Stromal cell of bone marrow (primary cell): ENCODE measurements at places on chromosomes 12 and 14.
A peak's percentile ranks its signal among the peaks of the same experiment; 100 is the strongest.

DNA sequence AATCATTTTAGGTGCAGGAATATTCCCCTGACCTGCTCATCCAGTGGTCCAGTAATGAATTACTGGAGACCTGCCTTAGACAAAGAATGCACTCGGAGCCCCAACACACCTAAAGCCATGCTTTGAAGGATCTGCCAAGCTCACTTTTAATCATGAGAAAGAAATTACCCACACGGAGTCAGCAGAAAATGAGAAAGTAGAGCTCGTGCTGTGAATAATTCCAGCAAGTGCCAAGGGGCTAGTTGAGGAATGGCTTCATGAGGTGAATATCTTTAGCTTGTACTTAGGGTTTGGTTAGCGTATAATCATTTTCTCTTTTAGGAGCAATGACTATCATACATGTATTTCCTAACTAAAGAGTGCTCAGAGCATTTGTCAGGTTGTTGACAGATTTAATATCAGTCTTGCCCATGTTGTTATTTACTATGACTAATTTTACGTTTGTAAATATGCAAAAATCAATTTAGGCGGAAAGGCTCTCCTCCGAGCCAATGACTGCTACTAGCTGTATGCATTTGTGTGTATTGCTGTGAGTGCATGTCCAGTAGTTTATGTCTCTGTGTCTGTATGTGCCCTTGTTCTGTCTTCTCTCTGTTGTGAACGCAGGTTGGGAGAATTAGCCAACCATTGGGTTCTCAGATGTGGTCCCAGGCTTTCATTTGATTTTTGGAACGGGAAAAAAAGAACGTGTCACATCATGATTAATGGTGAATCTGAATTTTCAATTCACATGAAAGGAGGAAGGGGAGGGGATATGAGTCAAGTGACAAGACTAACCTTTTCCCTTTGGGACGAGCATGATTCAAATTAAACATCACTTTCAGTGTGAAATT lies 98.4 kb downstream of the RMST start:
- DNase-seq: no peak

GRCh38 chr12:11839091-11839641 lies 189.7 kb downstream of the ETV6 start:
- no peak for DNase-seq

DNA sequence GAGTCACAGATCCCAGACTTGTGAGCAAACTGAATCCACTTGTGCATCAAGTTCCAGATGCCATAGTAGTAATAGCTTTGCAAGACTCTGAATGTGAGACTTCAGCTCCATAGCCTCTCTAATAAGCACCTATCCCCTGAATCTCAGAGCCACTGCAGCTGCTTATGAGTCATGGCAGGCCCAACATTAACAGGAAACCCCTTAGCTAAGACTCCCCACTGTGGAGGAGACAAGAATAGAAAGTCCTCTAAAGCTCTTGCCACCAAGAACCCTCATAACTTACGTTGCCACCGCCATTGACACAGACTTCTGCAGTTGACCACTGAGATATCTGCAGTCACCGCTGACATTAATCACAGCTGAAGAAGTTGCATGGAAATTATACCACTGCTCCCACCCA lies 62.9 kb upstream of the PDE3A start:
- no peak for DNase-seq

DNA sequence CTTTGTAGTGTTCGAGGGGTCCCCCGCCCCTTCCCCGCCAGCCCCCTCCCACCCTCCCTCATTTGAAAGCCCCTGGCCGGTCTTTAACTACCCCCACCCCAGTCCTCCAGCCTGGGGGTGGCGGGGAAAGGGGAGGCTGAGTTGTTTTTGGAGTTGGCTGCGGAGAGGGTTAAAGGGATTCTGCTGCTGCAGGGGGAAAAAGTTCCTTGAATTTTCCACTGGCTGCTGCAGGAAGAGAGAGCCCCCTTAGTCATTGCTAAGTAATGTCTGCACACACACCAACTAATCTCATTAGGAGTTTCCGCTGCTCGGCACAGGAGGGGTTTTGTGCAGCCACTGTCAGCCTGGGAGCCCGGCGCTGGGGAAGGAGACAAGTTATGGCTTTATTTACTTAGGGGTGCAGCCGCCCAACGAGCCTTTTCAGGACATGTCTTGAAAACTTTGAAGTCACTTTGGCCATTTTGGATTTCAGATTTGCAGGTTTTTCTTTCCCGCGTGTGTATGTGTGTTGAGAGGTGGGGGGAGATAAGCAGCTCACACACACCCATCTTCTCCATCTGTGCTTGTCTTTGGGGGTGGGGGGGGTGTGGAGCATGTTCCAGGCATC lies 1.8 kb downstream of the ELK3 start:
- DNase-seq: no peak

- no peak for DNase-seq
Measured at GRCh38 chr14:22715186-22715812, 51.2 kb upstream of the OXA1L start.

- no peak for DNase-seq
Measured at GRCh38 chr12:105273601-105274000, 37.6 kb upstream of the APPL2 start.

DNA sequence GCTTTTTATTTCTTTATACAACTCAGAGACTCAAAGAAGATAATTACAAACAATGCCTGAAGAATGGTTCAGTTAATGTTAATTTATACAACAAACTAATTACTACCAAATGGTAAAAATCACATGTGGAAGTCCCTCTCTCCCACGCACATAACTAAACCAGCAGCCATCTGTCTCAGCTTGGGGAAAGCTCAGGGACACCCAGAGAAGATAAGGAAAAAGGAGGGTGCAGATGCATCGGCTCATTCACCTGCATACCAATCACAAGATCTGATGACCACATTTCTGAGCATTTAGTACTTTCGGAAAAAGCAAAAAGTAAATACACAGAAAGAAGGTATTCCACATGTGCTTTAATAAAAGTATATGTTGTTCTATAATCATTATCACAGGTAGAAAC lies 136.3 kb downstream of the SOX5 start:
- no peak for DNase-seq

- no peak for DNase-seq
Measured at GRCh38 chr14:74568911-74569310, 43.1 kb downstream of the LTBP2 start.

GRCh38 chr14:37583358-37584210 lies 11.5 kb downstream of the FOXA1 start:
- DNase-seq: no peak

GRCh38 chr12:89411846-89412245 lies 59.5 kb upstream of the DUSP6 start:
- DNase-seq: no peak

DNA sequence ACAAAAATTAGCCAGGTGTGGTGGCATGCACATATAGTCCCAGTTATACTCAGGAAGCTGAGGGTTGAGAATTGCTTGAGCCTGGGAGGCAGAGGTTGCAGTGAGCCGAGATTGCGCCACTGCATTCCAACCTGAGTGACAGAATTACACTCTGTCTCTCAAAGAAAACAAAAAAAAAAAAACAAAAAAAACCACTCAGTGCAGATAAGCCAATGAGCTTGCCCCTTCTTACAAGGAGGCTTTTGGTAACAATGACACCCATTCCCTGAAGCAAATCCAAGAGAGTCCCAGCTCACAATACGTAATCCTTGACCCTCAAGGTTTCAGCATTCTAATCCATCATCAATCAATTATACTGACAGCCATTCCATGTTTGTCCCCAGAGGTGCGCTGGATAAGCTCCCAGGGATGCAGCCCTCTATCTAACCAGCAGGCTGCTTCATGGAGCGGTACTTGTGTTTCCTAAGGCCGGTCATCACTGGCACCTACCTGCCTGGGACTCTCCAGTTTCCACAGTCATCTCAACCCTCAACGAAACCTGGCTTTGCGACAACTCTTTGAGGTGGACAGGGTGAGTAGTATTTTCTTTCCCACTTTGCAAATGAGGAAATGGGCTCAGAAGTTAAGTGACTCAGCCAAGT lies 12.4 kb downstream of the GCN1 start:
- DNase-seq: peak; percentile 48

- DNase-seq: no peak
Measured at GRCh38 chr14:32470161-32470715, 141.1 kb downstream of the AKAP6 start.

DNA sequence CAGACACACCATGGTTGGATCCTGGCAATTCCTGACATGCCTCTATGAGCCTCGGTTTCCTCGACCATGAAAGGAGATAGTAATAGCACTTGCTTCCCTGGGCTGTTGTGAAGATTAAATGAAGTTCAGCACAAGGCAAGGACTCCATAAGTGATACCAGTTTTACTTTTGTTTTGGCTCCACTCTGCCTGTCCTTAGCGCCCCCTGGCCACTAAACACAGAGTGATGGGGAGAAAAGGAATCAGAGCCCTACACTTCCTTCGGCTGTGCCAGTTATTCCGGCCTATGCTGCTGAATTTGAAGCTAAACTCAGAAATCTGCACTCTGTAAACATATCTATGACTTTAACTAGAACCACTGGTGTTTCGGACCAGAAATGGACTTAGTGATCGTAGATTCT lies 173.8 kb downstream of the C12orf75 start:
- DNase-seq: no peak

DNA sequence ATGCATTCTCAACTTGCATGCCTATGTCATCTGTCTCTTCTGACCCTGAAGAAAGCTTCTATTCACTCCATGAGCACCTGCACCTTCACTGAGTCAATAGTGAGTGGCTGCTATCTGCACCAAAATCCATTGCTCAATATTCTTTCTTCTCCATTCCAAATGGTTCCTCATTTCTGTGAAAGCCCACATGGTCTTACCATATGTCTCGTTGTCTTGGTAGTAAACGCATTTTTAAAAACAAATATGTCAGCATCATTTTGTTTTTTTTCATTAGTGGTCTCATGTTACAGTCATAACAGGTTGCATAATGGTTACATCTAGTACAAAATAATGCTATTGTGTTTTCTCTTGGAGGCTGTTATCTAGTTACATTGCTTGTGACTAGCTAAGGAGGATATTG lies 106.9 kb upstream of the CPM start:
- no peak for DNase-seq
